HT1080 (cell line): ENCODE measurements at places on chromosomes 3 and 15. TPM values are rescaled to one million over a fixed set of nuclear protein-coding genes. Genes with fewer than 3 reads are reported as not detected.

The CYP1A2 gene
- not detected in 2 replicates for total RNA-seq

The CLPX gene
- total RNA-seq = 25.7 and 38.8 TPM in 2 replicates

The VGLL3 gene
- total RNA-seq = 0.87 and 0.88 TPM in 2 replicates

DNA sequence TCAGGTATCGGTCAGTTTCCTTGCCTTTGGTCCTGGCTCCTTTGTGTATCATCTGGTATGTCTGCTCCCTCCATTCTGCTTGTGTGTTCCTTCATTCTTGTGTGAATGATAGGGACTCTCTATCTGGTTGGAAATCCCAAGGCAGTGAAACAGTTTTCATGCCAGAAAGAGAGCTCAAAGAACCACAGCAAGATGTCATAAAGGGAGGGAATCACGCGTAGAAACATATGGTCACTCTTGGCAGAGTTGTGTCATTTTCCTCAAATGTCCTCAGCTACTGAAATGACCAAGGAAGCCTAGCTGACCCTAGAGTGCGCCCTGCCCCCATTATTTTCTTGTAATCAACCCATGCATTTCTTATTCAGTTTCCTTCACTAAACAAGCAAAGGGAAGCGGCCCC, 48.0 kb downstream of the RASGRP1 start:
- no peak for DNase-seq

DNA sequence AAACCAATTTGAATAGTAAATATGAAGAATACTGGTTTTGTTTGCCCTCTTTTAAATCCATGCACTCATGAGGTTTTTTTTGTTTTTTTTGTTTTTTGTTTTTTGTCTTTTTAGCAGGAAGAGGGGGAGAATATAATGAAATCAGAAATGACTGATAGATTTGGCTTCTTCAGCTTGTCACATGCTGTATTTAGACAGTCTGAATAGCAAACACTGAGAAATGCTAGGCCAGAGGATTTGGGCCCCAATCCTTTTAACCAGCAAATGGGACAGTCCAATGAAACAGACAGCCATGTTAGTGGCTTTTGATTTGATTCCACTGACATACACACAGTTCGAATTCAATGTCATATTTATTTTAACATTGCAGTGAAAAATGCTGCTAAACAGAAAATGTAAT, 14.2 kb upstream of the CEP152 start:
- DNase-seq = no peak

GRCh38 chr3:2153547-2153946, 54.9 kb downstream of the CNTN4 start:
- no peak for DNase-seq

DNA sequence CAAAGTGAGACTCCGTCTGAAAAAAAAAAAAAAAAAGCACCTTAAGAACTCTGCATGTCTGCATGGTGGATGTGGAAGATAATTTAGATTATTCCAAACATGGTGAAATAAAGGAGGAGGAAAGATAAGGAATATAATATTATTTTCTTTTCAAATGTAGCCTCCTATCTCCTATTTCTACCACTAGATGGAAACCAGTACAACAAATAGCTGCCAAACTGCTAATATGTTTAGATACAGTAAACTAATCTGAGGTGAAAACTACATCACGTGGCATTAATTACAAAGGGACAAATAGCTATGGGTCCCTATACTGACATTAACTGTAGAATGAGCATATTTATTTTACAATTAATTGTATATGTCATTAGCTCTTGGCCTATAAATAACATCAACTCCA, 197.8 kb downstream of the TBC1D5 start:
- no peak for DNase-seq

GRCh38 chr3:177705976-177706823, 508.9 kb upstream of the TBL1XR1 start:
- DNase-seq = no peak
